Endothelial cell of umbilical vein (primary cell): ENCODE measurements at places on chromosomes 16 and 17.

GRCh38 chr16:85326113-85326793, 214.0 kb upstream of the CIBAR2 start:
- DNase-seq = no peak

DNA sequence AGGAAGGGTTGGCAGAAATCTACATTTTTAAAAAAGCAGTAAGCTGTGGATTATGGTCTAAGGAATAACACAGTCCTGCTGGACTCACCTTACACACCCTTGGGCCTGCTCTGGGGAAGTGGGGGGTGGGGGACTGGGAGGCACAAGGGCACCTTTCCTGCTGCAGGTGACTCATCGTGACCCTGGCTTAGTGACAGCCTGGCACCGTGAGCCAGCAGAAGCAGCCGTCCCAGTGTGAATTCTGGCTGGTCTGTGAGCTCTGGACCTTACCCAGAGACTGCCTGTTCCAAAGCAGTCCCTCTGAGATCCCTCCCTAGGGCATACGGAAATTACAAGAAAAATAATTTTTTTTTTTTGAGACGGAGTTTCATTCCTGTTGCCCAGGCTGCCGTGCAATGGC, 4.2 kb upstream of the CRK start:
- peak; percentile 49 for DNase-seq

- DNase-seq = no peak
Observed at GRCh38 chr16:11135464-11135973, 120.5 kb downstream of the SOCS1 start.

DNA sequence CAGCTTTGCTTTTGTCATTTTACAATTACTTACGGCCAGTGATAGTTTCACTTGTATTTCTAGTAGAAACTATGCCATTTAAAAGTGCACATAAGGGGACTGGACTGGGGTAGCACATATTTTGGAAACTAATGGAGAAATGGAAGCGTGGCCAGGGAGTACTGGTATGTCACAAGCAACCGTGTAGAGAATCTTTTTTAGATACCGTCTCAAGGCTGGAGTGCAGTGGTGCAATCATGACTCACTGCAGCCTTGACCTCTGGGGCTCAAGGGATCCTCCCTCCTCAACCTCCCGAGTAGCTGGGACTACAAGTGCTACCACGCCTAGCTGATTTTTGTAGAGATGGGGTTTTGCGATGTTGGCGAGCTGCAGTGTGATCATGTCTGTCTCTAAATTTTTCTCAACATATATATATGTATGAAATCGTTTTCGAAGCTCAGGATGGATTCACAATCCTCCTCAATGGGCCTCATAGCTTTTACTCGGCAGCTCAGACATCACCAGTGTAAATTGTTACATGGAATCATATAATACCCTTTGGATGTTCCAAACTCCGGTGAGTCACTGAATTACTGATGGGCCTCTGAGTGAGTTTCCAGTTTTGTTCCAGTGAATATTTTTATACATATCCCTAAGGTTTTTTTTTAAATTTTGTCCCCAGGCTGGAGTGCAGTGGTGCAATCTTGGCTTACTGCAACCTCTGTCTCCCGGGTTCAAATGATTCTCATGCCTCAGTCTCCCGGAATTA, 51.7 kb downstream of the ZNF778 start:
- DNase-seq = no peak

DNA sequence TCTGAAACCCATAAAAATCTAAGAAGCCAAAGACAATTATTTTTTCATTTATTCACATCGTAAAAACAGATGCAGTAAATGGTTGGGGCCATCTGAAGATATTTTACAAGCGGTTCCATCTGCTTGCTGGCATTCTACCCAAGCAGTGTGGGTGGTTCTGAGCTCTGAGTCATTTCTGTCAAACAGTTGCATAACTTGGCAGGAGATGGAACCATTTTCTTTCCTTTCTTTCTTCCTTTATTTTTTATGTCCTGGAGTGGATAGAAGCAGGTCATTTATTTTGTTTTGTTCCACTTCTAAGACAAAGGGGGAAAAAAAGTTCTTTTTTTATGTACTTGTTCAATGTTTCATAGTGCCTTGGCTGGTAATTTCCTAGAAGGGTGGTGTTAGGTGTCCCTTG, 1151.9 kb upstream of the GOT2 start:
- DNase-seq = peak; percentile 3

- no peak for DNase-seq
Observed at GRCh38 chr17:74744349-74744713, 4.1 kb upstream of the NHERF1 start.

DNA sequence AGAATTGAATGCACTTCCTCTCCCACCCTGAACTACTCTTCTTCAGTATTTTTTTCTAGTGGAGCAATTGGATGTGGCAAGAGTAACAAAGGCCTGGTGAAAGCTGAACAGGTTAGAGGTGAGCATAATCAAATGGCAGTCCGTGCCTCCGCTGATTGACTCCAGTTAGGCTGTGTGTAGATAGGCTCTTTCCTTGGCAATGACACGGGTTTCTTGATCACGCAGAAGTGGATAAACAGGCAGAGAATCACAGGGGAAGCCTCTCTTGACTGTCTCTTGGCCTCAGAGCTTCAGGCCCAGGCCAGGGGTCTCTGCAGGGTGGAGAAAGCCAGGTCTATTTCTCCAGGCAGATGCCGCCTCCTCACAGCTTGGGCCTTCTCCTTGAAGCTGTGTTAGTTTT, 4.2 kb downstream of the CD300LB start:
- DNase-seq = no peak

DNA sequence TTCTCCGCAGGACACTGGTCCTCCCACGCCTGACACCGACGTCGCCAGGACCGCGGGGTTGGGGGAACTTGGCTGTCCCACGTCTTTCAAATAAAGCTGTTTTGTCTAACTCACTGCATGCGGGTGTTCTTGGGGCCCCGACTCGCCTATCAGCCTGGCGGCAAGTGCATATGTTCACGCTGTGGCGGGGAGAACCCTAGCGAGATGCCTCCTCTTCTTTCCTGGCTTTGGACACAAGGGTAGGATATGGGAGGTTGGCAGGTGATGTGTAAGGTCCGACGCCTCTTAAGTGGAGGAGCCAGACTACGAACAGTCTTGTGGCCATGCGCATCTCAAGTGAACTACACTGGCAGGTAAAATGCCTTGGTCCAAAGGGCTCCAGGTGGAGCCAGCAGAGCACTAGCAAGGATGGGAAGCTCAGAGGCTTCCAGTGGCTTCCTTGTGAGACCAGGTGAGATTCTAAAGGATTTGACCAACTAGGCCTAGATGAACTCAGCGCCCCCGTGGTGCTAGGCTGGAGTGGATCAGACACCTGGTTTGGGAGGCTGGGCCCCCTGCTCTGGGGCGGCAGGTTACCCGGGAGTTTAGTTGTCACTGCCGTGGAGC, 873 bp upstream of the RPS2 start:
- DNase-seq = no peak

DNA sequence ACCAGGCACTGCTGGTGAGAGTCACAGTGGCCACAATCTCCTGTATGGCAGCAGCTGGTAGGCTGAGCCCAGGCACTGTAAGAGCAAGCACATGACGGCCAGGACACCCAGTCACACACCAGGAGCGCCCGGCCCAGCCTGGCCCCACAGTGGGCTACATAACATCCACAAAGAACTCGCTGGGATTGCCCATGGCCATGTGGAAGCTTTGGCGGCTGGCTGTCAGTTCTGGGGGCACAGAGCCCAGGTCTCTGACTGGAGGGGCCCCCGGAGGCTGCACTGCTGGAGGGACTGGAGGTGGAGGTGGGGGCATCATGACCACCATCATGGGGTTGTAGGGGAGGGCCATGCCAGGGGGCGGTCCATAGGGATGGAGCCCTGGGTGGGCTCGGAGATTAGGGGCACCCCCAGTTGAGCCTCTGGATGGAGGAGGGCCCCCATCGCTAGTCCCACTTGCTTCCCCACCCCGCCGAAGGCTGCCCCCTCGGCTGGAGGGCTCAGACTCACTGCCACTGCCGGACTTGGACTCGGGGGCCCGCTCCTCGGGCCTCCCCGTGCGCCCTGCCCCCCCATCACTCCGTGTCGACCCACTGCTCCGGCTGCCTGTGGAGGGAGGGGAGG, 6.1 kb downstream of the ACADVL start:
- DNase-seq = no peak

GRCh38 chr16:15034266-15035162, 21.4 kb downstream of the NTAN1 start:
- DNase-seq = peak; percentile 89

DNA sequence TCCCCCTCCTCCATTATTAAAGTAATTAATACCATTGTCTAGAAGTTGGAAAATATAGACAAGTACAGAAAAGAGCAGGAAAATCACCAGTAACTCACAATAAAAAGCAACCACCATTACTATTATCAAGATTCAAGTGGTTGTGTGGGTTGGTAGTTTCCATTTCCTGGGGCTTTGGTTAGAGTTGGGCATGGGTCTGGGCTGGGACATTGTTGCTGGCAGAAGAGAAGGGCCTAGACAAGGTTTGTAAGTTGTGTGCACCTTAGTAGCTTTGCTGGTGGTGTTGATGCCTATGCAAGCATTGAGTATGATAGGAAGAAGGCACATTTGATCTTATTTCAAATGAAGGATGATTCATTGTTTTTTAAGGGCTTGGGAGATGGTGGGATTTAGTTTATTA, 25.4 kb upstream of the NFATC3 start:
- DNase-seq = no peak

- DNase-seq = no peak
Observed at GRCh38 chr17:33073416-33073815, 81.8 kb downstream of the SPACA3 start.

- no peak for DNase-seq
Observed at GRCh38 chr17:145671-146541, 8.5 kb downstream of the SCGB1C2 start.

GRCh38 chr17:82767041-82767754, 15.3 kb downstream of the TBCD start:
- peak; percentile 50 for DNase-seq

DNA sequence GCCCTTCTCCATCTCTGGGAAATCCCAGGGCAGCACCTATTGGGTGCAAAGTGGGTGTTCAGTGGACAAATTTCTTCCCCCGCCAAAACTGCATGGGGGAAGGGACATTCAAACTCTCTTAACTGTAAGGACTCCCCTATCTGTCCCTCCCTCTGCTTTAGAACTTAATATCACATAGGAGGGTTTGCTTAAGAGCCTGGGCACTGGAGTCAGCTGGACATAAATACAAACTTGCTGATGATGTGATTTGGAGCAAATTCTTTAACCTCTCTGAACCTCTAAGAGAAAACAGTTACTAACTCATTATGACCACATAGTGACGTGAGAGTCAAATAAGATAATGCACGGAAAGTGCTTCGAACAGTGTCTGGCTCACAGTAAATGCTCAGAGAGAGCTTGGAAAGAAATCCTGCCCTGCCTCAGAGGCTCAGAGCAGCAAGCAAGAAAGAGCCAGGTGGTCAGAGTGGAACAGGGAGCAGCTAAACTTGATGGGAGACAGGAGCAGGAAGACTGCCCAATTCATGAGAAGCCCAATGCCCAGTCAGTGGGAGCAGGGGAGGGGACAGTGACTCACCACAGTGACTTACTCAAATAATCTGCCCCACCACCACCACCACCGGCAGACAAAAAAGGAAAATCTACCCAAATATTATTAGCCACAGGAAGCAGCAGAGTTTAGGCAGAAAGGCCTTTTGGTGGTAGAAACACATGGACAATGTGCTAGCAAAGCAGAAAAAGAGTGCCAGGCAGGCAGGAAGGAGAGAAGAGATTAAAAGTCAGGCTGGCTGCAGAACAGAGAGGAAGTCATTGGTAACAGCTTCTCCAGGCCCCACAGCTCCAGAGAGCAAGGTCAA, 23.9 kb upstream of the CCL1 start:
- DNase-seq = peak; percentile 53

- no peak for DNase-seq
Observed at GRCh38 chr17:81918832-81919545, 1.0 kb upstream of the SIRT7 start.
